T-helper 1 cell (primary cell): ENCODE measurements at places on chromosomes 6 and 20.

- DNase-seq, result no peak
These were observed 420.5 kb upstream of the SOX4 start for GRCh38 chr6:21173031-21173430.

DNA sequence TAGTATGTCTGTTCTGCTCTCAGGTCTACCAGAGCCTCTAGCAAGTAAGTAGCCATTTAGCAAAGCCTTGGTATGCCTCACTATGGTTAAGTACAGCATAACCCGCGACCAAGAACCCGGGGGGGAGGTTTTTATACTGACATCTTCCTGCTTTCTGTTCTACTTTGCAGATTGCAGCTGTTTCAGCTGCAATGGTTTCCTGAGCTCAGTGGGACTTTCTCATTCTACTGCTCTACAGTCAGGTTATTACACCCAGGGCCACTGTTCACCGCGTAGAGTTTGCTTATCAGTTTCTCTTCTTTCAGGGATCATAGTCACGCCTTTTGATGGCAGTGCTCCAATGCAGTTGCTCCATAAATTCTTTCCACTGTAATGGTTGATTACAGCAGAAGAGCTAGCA is 631.3 kb downstream of the TFAP2A start:
- DNase-seq, result no peak

- DNase-seq, result no peak
These were observed 17.2 kb upstream of the TBC1D20 start for GRCh38 chr20:479487-479886.

DNA sequence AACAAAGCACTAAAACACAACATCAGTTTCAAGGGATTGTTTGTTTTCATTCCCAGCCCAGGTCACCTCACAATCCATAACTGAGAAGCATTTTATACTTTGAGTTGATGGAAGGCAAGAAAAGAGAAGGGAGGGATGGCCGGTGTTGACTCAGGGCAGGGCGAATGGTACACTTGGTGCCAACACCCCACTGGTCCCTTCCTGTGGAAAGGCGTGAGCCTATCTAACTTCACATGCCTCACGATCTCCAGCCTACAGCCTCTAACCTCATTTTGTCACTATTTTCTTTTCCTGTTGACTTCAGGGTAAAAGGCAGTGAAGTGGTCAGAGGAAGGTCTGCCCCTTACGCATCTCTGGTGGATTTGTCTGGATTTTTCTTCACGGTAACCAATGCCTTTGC is 53.5 kb upstream of the SASH1 start:
- DNase-seq, result no peak

- no peak for DNase-seq
These were observed 20.4 kb upstream of the BPIFB1 start for GRCh38 chr20:33262658-33263065.

- no peak for DNase-seq
These were observed 33.3 kb downstream of the SLX4IP start for GRCh38 chr20:10468340-10468845.

DNA sequence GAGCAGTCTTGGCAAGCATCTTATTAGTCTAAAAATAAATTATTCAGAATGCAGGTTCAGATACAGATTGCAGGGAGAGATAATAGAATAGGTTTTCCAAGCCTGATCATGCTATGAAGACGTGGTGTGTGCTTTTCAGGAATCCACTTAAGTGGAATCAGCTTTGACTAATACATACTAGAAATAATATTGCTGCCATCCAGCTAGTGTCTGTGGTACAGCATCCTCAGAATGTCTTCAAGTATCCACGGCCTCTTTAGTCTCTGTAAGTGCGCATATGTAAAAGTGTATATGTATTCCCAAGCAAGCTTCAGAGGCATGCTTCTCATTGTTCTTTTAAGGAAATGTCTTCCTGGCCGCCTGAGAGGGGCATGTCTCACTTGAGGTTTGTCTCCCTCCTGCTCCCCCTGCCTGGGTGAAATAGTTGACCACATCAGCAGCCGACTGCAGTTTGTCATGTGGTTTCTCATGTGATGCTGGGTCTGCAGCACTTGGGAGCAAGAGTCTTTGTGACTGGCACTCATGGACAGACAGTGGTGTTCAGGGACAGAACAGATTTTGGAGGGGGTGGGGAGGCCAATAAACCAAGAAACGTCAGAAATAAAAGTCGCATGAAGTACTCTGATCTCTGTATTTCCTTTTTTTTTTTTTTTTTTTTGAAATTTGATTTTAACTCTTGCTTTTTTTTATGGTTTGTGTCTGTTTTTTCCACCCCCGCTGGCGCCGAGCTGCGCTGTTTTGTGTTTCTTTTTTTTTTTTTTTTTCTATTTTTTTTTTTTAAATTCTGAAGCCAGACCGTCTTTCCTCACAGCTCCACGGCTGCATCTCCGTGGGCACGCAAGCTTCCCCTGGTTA is 150.8 kb downstream of the PRL start:
- no peak for DNase-seq

GRCh38 chr20:49713753-49714712 is at the start of gene B4GALT5:
TSS of gene B4GALT5 (minus strand) at chr20:49713878. CDS start at chr20:49713690, 188 bp downstream.
- peak; percentile 41 for DNase-seq

GRCh38 chr6:56235245-56235644 is 12.1 kb downstream of the COL21A1 start:
- no peak for DNase-seq

DNA sequence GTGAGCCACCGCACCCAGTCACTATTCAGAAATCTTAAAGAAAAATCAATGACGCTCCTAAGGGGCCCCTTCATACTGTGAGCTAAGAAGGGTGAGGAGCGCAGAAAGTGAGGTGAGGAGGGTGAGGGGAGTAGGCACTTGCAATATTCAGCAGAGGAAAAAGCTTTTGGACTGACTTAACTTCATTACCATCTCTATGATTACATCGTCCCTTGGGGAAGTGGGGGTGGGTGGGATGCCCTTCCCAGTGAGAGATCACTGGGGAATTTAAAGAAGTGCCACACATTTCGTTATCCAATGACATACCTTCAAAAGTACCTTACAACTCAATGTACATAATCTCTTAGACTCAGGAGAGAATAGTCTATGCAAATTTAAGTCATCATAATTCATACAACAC is 46.5 kb downstream of the SMLR1 start:
- no peak for DNase-seq

DNA sequence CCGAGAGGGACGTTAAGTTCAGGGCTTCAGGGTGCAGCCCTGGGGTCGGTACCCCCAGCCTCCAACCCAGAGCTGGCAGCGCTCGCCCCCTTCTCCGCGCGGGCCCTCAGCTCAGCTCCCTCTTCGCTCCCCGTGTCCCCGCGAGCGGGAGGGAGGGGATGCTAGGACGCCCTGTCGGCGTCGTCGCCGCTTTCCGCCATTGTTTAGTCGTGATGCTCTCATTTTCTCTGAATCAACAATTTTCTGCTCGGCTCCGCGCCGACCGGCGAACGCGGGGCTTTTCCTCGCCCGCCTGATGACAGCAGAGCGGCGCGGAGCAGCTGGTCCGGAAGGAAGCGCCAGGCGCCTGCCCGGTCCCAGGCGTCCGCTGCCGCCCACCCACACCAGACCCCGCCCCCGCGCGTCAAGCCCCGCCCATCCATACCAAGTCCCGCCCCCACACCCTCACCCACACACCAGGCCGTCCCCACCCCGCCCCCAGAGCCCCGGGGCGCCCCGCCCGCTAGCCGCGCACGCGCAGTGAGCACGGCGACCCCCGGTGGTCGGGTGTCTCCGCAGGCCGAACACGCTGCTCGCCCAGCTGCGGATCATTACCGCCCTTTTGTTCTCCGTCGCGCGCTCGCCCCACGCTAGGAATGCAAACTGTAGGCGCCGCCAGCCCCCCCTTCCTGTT is 50.1 kb upstream of the SLC32A1 start:
- DNase-seq, result peak; percentile 28

DNA sequence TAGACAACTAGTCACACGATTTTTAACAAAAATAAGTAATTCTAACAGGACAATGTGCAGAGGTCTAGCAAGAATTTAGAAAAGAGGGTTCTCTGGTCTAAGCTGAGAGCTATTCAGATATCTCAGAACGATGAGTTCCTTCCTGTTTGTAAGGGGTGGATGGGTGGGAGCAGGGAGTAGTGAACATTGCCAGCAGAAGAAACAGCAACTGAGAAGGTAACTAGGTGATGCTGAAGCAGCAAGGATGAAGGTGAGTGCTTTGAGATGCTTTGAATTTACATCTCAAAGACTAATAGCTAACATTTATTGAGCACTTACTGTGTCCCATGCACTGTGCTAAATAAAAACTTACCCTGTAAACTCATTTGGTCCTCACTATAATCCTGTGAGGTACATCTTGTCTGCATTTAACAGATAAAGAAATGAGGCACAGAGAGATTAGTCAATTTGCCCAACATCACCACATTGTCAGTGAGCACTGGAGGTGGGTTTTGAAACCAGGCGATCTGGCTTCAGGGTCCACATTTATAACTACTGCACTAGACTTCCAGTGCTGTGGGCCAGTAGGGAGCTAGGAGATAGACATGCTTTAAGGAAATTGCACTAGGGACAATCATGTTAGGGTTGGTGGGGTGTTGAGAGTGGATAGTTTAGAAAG is 15.7 kb downstream of the BRD2 start:
- DNase-seq, result no peak

GRCh38 chr6:6968731-6969552 is 138.8 kb upstream of the RREB1 start:
- DNase-seq, result no peak

DNA sequence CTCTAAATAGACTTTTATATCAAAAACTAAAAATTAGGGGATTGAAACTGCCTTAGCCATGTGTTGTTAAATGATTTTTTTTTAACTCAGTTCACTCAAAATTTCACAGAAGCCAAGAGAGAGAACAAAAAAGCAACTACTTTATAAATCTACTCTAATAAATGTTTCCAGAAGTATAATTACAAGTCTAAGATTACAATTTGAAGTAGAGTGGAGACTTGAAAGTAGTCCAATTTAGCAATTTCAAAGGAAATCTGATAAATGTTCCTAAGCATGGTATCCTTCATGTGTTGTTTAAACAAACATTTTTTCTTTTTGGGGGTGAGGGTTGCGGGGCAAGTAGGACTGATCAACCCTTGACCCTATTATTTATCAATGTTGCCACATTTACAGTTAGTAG is 72.6 kb downstream of the PHIP start:
- DNase-seq, result no peak

- no peak for DNase-seq
These were observed 1.3 kb downstream of the ARFGEF3 start for GRCh38 chr6:138162955-138163575.

- no peak for DNase-seq
These were observed 482.7 kb upstream of the JARID2 start for GRCh38 chr6:14763139-14763538.

DNA sequence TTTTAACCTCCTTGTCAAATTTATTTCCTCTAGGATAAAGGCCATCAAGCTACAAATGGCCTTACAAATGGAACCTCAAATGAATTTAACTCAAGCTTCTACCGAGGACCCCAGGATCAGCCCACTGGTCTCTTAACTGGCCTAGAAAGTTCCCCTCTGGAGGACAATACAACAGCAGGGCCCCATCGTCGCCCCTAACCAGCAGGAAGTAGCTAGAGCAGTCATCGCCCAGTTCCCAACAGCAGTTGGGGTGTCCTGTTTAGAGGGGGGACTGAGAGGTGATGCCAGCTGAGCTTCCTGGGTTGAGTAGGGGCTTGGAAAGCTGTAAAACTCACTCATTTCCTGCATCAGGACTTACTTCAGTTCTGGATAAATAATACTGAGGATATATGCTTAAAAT is 25.6 kb downstream of the CEP85L start:
- no peak for DNase-seq

DNA sequence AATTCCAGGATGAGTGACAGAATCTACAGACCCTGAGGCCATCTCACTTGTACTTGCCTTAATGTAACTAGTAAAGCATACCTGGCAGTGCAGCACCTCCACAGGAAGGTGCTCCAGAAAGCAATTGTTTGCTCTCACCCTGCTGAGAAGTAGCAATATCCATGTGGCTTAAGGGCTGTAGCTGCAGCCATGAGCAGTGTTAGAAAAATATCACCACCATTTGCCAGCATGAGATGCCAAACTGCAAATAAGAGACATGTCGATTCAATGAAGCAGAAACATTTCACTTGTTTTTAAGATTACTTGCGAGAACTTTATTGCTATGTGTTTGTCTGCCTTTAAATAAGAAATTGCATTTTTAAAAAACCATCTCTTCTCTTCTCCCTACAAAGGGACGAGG is 151.5 kb downstream of the PRL start:
- DNase-seq, result no peak

DNA sequence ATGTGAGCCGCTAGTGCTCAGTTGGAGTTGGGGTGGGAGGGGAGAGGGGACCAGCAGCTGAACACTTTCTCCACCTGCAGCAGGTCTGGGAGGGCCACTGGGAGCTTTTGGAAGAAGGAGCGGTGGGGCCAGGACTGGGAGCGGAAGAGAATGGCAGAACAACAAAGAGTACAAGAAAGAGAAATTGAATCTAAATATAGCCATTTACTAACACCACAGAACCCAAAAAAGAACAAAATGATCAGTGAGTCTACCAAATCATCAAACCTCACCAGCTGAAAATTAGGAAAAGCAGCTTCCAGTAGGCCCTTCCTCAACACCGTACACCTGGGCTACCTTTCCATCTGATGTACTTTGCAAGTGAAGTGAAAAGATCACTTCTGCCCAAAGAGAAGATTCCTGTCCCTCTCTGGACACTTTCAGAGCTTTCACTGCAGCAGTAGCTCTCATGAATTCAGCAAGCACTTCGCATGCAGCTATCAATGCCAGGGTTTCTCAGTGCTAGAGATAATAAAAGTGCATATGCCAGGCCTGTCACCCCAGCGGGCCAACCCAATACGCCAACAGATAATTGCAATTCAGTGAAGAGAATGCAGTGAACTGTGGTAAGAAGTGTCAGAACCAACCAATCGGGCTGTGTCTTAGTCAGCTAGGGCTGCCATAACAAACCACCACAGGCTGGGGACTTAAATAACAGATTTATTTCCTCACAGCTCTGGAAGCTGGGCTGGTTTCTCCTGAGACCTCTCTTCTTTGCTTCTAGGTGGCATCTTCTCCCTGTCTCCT is 597 bp downstream of the LY86 start:
- no peak for DNase-seq

DNA sequence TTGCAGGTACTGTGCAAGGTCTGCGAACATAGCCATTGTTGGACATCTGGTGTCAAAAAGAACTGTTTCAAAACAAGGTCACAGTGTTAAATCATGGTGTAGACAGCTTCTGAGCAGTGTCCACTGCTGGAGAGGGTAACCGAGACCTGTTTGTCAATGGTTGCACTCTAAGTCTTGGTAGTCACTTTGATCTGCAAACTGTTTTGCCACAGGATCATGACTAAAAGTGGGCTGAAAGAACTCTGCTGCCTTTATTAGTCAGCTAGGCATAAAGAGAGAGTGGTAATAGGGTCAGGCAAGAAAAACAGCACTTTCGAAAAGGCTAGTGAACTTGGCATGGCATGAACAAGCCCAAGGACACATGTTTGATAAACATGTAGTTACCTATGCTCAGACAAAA is 552.3 kb upstream of the CITED2 start:
- DNase-seq, result no peak
